ENCODE measurements at places on chromosomes 5 and 9.
A peak's percentile ranks its signal among the peaks of the same experiment; 100 is the strongest.

DNA sequence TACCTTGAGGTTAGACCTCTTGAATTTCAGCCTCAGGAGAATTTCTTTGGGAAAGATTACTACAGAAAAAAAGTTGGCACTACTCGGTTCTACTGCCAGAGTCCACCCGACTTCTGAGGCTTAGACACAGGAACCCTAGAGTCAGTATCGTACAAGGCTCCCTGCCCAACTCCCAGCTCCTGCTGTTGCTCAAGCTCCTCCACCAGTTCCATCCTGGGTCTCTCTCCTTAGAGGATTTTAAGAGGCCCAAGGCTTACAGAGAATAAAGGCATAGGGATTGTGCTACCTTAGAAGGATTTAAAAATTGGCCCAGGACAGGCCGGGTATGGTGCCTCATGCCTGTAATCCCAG, 29.0 kb upstream of the SSBP2 start:
- DNase-seq: no peak

- DNase-seq: peak; percentile 37
Measured at GRCh38 chr9:124660341-124660801, 110.7 kb downstream of the NR6A1 start.

DNA sequence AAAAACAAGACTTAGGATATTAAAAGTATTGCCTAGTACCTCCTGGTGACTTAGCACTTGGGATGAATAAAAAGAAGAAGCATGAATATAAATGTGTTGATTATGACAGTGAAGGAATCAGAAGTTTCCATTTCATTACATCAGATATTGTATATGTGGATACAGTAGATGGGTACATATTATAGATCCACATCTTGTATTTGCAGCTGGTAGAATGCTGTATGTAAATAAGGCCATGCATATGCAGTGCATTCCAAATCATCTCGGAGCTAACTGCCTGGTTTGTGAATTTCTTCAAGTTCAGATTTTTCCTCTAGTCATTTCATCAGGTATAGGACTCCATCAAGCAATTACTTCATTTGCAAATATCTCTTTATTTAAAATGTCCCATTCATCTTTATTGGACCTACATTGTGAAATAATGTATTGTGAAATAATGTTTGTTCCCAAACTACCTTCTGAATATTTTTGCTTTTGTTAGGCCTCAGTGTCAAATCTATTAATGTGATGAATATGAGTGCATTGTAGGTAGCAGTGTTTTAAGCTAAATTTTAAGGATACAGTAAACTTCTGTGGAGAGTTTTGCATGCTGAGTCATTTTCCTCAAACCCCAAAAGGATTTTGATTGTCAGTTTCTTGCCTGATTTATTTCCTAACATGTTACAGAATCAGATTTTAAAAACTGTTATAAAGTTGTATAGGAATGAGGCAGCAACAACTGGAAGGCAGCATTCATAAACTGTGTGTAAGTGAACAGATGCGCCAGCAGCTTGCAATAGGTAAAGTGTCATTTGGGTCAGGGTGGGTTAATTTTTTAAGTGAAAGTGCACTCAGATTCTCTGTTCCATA, 370.8 kb upstream of the RIOK2 start:
- no peak for DNase-seq

DNA sequence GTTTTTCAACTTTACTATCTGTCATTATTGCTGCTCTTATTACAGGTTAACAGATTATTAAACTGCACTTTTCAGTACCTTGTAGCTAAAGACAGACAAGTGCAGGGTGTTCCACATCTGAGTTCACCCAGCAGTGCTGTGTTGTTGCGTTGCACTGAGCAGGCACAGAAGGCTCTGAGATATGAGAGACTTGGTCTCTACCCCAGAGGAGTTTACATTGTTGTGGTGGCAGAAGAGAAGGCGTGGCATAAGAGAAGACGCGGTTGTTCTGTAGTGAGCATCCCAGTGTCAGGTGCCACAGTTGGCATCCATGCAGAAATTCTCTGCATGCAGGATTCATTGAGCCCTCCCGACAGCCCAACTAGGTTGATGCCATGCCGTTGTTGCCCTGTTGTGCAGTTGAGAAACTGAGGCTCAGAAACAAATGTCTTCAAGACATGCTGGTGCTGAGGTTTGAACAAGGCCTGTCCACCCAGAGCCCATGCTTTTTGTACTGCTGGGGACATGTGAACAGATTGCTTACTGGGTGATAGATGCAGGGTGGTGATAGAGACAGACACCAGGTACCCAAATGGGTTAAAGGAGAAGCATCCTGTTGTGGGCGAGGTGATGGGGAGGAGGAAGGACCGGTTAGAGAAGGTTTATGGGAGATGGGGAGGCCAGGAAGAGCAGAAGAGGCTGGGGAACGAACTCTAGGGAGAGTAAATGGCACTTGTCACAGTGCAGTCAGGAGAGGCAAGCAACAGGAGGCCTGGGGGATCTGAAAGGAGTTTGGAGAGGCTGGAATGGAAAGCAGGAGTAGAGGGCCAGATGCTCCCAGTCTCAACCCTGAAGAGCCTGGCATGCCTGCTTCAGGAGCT, 8.2 kb downstream of the ABL1 start:
- no peak for DNase-seq

DNA sequence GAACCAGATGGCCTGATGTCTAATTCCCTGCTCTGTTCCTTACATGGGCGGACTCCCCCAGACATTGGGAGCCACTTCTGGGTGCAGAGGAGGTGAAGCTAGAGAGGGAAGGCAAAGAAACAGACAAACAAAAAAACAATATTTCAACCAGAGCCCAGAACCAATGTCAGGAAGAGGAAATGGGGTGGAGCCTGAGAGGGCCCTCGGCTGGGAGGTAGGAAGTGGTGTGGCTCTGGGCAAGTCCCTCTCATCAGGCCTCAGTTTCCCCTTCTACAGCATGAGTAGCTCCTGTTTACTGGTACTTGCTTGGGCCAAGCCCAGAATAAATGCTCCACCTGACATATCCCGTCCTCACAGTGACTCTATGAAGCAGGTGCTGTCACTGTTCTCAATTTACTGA, 11.1 kb downstream of the SH2D3C start:
- DNase-seq: no peak

- DNase-seq: no peak
Measured at GRCh38 chr5:54702470-54702869, 184.9 kb downstream of the SNX18 start.

GRCh38 chr5:10130881-10131280, 118.8 kb downstream of the ATPSCKMT start:
- DNase-seq: no peak

- DNase-seq: no peak
Measured at GRCh38 chr9:128999581-129000206, 28.4 kb downstream of the SH3GLB2 start.

GRCh38 chr9:118782790-118783463, 586.3 kb downstream of the BRINP1 start:
- no peak for DNase-seq

DNA sequence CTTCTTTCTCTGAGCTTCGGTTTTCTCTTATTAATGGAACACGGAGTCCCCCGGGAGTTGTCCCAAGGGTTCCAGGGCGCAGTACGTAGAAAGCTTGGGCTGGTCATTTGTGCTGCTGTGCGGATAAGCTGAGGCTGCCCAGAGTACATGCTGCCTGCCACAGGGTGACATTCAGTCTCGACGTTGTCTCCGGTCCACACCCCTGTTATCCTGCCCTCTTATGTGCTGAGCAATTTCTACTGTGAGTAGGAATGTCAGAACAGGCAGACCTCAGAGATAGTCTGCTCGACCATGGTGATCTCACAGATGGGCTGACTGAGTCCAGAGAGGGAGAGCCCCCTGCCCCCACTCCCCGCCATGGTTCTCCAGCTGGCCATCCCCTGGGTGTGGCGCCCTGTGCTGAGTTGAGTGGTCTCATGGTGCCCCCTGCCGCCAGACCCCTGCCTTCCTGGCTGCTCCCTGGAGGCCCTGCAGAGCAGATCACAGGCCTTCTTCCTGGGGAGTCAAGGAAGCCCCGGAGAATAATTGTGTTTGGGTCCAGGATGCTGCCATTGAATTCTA, 124.0 kb downstream of the RGS3 start:
- DNase-seq: no peak

GRCh38 chr5:128876569-128877382, 88.5 kb upstream of the SLC27A6 start:
- no peak for DNase-seq

DNA sequence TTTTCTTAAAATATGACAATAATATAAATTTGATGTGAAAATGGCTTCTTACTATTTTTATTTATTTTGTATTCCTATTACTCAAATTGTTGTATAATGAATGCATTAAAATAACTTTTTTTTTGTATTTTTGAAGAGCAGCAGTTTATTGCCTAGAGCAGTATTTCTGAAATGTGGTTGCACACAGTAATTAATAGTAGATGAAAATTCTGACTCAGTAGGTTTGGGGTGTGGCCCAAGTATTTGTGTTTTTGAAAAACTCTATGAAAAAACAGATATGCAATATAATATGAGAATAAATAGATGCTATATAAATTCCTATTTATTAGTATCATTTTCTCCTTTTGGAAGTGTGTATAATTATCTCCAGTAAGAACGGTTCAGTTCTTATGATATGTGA, 2225.3 kb upstream of the C9orf72 start:
- DNase-seq: no peak

GRCh38 chr9:76873056-76873792, 32.7 kb downstream of the PRUNE2 start:
- no peak for DNase-seq

- DNase-seq: peak; percentile 85
Measured at GRCh38 chr5:35919191-35919590, 19.2 kb downstream of the CAPSL start.
